Activated CD4-positive, CD25-positive, alpha-beta regulatory T cell treated with anti-CD3 and anti-CD28 coated beads, Interleukin-2, amount 50 U/mL, for 72 hours (primary cell): ENCODE measurements at places on chromosomes 2 and 18.

- no peak for DNase-seq
Observed at GRCh38 chr2:125853626-125854025, 802.3 kb upstream of the GYPC start.

DNA sequence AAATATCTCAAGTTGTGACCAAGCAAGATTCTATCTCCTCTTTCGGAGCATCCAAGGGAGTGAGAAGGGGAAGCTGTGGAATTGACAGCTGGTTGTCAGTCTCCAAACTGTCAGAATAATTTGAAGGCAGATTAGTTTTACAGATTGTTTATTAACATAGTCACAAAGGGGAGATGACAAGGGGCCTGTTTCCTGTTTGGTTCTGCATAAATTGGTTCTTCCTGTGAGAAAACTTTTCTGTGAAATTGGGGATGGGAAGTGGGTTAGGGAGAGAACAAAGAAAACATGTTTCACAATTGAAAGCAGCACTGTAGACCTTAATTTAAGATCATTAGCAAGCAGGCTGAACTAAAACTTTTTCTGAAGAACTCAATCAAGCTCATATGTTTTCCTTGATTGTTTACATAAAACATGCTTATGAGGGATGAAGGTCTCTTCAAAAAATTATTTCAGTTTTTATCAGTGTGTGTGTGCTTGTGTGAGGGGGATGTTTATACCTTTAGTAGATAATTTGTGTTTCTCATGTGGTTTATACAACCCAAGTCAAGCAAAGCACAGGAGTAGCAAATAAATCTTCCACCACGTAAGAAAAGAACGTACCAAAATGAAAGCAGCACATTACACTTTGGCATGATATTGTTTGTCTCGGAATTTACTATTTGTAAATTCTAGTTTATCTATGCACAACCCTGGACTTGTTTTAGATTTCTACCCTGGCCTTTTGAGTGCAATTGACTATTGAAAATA lies 604.9 kb upstream of the CDH2 start:
- no peak for DNase-seq

DNA sequence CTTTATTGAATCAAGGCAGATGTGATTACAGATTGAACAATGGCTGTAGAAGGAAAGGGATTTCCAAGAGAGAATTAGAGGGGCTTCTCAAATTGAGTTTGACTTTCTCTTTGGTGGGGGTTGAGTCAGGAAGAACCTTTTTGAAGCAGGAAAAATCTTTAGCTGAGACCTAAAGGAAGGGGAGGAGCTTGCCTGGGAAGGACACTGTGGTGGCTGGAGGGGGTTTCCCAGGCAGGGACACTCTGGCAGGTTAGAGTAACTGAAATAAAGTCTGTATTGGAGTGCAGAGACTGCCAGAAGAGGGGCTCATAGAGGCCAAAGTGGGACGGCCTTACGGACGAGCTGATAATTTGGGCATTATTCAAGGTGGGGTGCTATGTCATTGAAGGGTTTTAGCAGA lies 69.3 kb downstream of the NEDD4L start:
- DNase-seq: no peak

DNA sequence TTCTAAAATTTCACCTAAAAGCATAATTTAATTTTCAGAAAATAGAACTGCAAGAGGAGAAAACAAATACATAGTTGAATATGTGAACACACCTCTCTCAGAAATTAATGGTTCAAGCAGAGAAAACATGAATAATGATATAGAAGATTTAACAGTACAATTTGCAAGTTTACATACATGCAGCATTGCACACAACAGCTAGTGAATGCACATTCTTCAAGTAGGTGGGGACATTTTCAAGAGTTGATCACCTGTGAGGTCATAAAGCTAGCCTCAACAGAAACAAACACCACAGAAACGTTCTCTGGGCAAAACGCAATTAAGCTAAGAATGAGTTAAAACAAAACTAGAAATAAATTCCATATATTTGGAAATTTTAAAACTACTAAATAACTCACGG lies 38.1 kb downstream of the TMEM200C start:
- no peak for DNase-seq

- no peak for DNase-seq
Observed at GRCh38 chr2:88310787-88311186, 140.6 kb downstream of the THNSL2 start.

- DNase-seq: no peak
Observed at GRCh38 chr18:43484710-43485109, 207.4 kb upstream of the SYT4 start.

DNA sequence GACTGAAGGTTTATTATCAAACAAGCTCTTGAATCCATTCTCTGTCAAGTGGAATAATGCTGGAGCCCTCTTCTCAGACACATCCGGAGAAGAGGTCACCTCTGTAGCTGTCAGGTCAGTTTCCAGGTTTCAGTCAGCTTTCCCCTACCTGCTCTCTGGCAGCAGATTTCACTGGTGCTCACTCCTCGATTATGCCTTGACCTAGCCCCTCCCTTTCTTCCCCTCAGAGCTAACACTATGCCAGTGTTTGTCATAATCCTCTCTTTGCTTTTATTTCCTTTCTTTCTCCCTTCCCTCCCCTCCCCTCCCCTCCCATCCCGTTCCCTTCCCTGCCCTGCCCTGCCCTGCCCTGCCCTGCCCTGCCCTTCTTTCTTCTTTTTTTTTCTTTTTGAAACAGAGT lies 22.5 kb upstream of the PLEKHM3 start:
- DNase-seq: no peak

- DNase-seq: no peak
Observed at GRCh38 chr2:240498958-240499260, 58.9 kb downstream of the ANKMY1 start.

DNA sequence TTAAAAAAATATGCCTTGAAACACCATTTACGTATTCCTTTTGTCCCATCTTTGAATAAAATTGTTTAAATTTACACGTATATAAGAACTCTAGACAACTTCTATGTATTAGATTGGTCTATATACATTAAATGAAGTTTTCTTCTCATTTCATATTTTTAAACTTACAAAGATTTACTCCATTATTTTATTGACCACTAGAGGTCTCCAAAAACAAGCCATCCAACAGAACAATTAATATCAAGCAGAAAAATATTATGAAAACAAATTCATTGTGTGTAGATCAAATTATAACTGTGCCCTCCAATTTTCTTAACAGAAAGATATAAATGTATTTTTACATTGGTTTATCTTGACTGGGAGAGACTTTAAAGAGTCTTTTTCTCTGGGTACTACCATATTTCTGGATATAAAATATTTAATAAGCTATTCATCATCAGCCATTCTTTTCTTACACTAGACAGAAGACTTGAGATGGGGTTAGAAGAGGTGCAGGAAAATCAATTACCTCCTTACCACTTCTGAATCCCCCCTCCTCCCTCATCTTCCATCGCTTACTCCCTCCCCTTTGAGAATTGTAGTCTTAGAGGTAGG lies 66.5 kb downstream of the DPP4 start:
- DNase-seq: no peak

GRCh38 chr2:38194751-38195150 lies 118.8 kb upstream of the CYP1B1 start:
- no peak for DNase-seq

GRCh38 chr2:73418343-73418742 lies 32.7 kb downstream of the ALMS1 start:
- no peak for DNase-seq

- DNase-seq: no peak
Observed at GRCh38 chr2:219631406-219631891, 4.0 kb downstream of the SLC4A3 start.

DNA sequence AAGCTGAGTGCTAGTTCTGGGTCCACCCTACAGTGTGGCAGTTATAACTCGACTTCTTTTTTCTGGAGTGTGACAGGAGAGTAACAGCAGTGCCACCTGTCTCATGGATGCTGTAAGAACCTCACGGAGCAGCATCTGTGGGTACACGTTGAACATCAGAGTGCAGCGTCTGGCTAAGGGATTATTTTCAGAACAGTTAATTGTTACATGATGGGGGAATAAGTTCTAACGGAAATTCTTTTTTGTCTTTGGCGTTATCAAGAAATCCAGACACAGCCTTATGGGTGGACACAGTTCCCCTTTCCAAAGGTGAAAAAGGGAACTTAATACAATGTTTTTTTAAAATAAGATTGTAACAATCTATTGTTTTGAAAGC lies 28.3 kb upstream of the TOGARAM2 start:
- no peak for DNase-seq
